ENCODE measurements at places on chromosomes 7 and 10.

GRCh38 chr7:78197447-78197846 lies 398.9 kb downstream of the PHTF2 start:
- no peaks in the 10 kb centered on the region for H3K27me3 ChIP-seq
- H3K36me3 ChIP-seq: no peaks in the 10 kb centered on the region
- H3K4me1 ChIP-seq: no peaks in the 10 kb centered on the region
- DNase-seq: no peak

DNA sequence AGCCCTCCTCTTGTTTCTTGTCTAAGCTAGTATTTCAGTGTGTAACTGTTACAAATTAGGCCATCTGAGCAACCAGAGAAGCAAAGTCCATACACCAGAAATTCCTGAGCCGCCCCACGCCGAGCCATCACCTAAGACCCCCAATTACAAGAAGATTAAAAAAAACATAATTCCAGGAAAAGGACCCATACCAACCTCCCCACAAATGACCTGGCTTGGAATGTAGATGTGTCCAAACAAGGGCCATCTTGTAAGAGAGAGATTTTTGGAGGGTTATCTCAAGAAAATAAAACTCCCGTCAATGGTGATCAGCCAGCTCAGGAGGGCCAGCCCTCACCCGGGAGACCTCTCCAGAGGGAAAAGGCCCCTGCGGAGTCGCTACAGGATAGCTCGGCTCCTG lies 83.1 kb downstream of the LRGUK start:
- no peaks in the 10 kb centered on the region for H3K4me1 ChIP-seq
- H3K36me3 ChIP-seq: no peaks in the 10 kb centered on the region
- no peak overlapping the region for H3K27ac ChIP-seq
- DNase-seq: no peak

DNA sequence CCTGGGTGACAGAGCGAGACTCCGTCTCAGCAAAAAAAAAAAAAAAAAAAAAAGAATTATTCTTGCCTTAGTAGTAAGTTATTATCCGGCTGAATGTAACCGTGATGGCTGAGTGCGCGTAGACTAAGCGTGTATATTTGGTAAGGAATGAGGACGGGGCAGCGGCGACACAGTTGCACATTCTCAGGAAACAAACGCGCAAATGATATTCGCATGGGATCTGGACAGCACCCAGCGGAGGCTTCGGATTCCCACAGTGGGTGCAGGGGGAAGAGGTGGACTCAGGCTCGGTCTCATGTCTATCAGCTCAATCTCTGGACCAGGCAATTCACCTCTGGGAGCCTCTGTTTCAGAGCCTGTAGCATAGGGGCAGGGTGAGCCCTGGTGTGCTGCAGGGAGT lies 29.1 kb downstream of the PAPOLB start:
- no peak overlapping the region for H3K27ac ChIP-seq
- H3K27me3 ChIP-seq: no peaks in the 10 kb centered on the region
- no peaks in the 10 kb centered on the region for H3K4me1 ChIP-seq
- no peak for DNase-seq

- H3K27ac ChIP-seq: no peak overlapping the region
- no peaks in the 10 kb centered on the region for H3K27me3 ChIP-seq
- H3K4me3 ChIP-seq: no peak overlapping the region
- peaks cover 44% of the 10 kb centered on the region for H3K36me3 ChIP-seq
Measured at GRCh38 chr7:158733775-158734494, 29.3 kb upstream of the NCAPG2 start.

- H3K4me1 ChIP-seq: no peaks in the 10 kb centered on the region
- H3K4me3 ChIP-seq: no peak overlapping the region
- no peak for DNase-seq
- no peaks in the 10 kb centered on the region for H3K27me3 ChIP-seq
- no peak overlapping the region for H3K27ac ChIP-seq
Measured at GRCh38 chr10:23069019-23069815, 26.2 kb upstream of the MSRB2 start.

Measured in CD8-positive, alpha-beta memory T cell (primary cell).